Activated naive CD4-positive, alpha-beta T cell treated with anti-CD3 and anti-CD28 coated beads, Interleukin-2, amount 50 U/mL, for 72 hours (primary cell): ENCODE measurements at places on chromosomes 11 and 22.

GRCh38 chr11:119481021-119481666 lies 58.2 kb upstream of the THY1 start:
- DNase-seq = peak; percentile 95

- DNase-seq = no peak
These were observed 10.1 kb upstream of the BAIAP2L2 start for GRCh38 chr22:38120359-38121110.

GRCh38 chr11:103585911-103586310 lies 450.5 kb upstream of the DDI1 start:
- no peak for DNase-seq

DNA sequence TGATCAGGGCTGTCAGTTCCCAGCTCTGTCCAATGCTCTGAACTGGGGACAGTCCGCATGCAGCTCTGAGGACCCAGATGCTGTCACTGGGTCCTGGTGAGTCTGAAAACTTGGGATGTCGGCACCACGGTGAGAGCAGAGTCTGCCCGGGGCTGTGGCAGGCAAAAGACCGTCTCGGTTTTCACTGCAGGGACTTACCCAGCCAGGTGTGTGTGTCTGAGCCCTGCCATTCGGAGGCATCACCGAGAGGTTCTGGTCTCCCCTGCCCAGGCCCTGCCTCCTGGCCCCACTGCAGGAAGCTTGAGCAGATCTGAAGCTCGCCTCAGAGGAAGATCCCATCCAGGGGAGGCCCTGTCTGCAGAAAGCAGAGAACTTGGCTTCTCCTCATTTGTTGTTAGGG lies 5.2 kb downstream of the TP53AIP1 start:
- DNase-seq = no peak
